ENCODE measurements at places on chromosomes 6 and 20. TPM values are rescaled to one million over a fixed set of nuclear protein-coding genes. Genes with fewer than 3 reads are reported as not detected.

The MATN4 gene
- total RNA-seq: not detected

The AIF1 gene
- total RNA-seq: not detected

DNA sequence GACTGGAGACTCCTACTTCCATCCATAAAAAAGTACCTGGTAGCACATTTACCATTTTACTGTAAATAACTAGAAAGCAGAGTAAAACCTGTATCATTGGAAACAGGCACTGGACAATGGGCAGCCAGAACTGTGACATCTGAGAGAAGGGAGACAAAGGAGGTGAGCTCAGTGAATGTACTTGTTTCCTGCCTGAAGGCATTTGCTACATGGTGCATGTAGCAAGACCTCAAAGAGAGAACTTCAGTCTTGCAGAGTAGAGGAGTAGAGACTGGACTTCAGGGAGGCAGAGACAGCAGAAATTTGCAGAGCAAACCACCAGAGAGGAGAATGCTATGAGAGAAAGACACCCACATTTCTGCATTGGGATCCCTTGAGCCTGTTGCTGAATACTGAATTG is 171.0 kb upstream of the CCN2 start:
- DNase-seq: no peak
- H3K4me3 ChIP-seq: no peak overlapping the region
- H3K27me3 ChIP-seq: no peaks in the 10 kb centered on the region
- H3K27ac ChIP-seq: peak overlapping the region; percentile 100
- H3K4me1 ChIP-seq: peaks cover 15% of the 10 kb centered on the region

DNA sequence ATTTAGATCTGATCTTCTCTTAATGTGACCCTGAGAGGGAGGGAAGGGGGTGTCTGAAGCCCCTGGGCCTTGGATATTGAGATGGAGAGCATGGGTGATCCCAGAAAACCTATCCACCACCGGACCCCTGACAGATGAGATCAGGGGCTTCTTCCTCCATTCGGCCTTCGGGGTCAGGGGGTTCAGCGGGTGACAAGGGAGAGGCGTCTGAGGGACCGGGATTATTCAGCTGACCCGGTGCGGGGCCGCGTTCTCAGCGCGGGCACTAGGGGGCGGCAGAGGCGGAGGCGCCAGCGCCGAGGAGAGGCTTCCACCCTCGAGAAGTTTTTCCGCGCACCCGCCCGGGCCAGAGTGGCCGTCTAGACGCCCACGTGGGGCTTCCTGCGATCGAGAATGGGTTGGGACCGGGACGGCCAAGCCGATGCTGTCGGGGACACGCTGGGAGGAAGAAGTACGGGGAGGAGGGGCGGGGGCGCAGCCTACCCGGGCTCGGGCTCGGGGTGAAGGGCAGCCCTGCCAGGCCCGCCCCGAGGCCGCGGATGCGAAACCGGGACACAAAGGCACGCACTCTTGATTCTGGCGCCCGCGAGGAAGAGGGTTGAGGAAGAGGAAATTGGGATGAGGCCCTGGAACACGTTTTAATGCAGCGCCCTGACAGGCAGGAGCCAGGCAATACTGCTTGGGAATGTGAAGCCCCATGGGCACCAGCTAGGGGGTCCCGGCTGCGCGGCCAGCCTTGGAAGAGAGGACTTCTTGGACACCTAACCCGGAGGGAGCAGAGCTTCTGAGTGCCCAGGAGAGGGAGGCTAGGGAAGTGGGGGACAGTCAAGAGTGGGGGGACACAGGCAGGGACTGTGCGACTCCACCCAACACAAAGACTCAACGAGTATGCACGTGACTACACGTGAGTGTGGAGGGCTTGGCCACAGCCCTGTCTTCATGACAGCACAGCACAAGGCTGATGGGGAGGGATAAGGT is 30.6 kb downstream of the COL11A2 start:
- no peaks in the 10 kb centered on the region for H3K36me3 ChIP-seq
- DNase-seq: peak; percentile 28
- H3K4me3 ChIP-seq: peak overlapping the region; percentile 52
- H3K27ac ChIP-seq: peak overlapping the region; percentile 54
- H3K27me3 ChIP-seq: peaks cover 7% of the 10 kb centered on the region
- peaks cover 9% of the 10 kb centered on the region for H3K4me1 ChIP-seq

DNA sequence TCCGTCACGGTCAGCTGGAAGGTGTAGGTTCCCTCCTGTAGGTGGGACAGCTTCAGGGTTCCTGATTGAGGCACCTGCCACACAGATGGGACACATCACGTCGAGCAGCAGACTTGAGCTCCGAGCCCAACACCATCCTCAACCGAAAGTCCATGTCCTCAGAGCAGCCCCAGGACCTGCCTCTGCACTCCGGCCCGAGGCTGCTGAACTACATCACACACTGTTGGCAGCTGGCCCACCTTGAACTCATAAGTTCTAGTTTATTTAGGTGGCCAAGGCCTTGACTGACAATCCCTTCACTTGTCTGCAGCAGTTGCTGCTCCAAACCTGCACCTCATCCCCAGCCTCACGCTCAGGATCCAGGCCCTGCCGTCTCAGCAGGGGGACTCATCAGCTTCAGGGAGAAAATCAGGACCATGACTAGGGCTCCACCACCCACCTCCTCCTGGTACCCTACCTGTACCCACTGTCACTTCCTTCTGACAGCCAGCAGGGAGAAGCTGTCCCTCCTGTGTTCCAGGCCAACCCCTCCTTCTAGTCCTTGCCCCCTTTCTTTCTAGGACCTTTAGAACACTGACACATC is 21.0 kb downstream of the LRP11 start:
- DNase-seq: no peak
- H3K27ac ChIP-seq: peak overlapping the region; percentile 24
- no peak overlapping the region for H3K4me3 ChIP-seq
- peaks cover 9% of the 10 kb centered on the region for H3K36me3 ChIP-seq

GRCh38 chr6:54094786-54095185 is 16.5 kb upstream of the MLIP start:
- DNase-seq: no peak
- no peaks in the 10 kb centered on the region for H3K27me3 ChIP-seq
- H3K4me1 ChIP-seq: no peaks in the 10 kb centered on the region
- H3K36me3 ChIP-seq: no peaks in the 10 kb centered on the region
- no peak overlapping the region for H3K27ac ChIP-seq

The NKX2-4 gene
- not detected for total RNA-seq

- H3K4me1 ChIP-seq: no peaks in the 10 kb centered on the region
- peaks cover 29% of the 10 kb centered on the region for H3K27me3 ChIP-seq
- H3K36me3 ChIP-seq: no peaks in the 10 kb centered on the region
- no peak overlapping the region for H3K27ac ChIP-seq
- no peak overlapping the region for H3K4me3 ChIP-seq
- DNase-seq: no peak
Measured at GRCh38 chr20:61205769-61206168, 46.3 kb upstream of the CDH4 start.

The CRIP3 gene
- not detected for total RNA-seq

All from IMR-90 (cell line).